ENCODE measurements at places on chromosomes 13 and 19. TPM values are rescaled to one million over a fixed set of nuclear protein-coding genes. Genes with fewer than 3 reads are reported as not detected.

DNA sequence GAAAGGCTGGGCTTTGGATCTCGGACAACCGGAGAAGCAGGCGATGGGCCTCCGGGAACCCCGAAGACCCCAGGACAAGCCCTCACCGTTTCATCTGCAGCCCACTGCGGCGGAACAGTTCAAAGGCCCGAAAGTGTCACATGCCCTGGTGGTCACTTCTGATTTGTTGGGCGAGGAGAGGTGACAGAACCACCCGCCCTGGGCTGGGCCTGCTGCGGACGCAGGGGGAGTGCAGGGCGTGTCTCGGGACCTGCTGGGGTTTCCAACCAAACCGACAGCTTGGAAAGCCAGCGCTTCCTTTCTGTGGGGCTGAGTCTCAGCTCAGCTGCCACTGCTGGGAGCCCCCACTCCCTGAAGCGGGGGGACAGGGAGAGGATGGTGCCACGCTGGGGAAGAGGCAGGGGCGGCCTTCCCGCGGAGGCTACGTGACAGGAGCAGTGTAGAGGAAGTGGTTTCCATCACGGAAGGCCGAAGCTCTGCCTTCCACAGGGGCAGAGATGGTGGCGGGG is 22.8 kb upstream of the ZBTB7A start:
- H3K4me1 ChIP-seq: no peaks in the 10 kb centered on the region
- H3K4me3 ChIP-seq: no peak overlapping the region
- H3K36me3 ChIP-seq: peaks cover 8% of the 10 kb centered on the region
- no peak overlapping the region for H3K27ac ChIP-seq
- H3K27me3 ChIP-seq: no peaks in the 10 kb centered on the region
- DNase-seq: no peak

DNA sequence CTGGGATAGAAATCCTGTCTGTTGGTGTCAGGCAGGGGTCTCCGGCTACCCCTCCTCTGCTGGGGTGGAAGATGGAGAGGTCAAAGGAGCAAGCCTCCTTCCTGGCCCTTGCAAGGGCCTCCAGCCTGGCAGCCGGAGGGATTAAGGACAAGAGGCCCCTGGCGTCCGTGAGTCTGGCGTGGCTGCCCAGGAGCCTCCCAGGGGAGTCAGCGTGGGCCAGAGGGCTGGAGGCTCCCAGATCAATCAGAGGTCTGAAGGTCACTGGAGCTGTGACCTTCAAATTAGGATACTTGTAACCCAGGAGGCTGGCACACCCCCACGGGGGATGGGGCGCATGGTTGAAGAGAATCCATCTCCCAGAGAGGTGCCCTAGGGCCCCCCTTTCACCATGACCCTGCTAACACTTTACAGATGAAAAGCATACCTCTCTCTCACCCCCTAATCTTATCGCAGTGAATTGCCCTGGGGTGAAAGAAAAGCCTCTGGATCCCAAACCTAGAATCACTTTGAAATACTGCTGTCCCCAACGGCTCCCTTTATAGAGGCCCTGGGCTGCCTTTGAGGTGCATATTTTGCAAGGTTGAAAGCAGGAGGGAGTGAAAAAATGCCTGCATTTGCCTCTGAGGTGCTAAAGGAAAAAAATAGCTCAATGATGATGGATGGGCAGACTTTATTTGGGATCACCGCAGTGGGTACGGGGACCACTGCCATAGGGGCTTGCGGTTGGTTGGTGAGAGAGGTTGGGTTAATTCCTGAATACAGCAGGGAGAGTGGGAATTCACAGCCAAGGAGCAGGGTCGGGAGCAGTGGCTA is 44.9 kb upstream of the PEG3 start:
- no peak overlapping the region for H3K4me3 ChIP-seq
- no peak for DNase-seq
- H3K4me1 ChIP-seq: no peaks in the 10 kb centered on the region
- no peaks in the 10 kb centered on the region for H3K36me3 ChIP-seq
- H3K27me3 ChIP-seq: no peaks in the 10 kb centered on the region

GRCh38 chr13:93279982-93280381 is 53.4 kb downstream of the GPC6 start:
- H3K27ac ChIP-seq: no peak overlapping the region
- H3K4me1 ChIP-seq: no peaks in the 10 kb centered on the region
- H3K36me3 ChIP-seq: no peaks in the 10 kb centered on the region
- no peak overlapping the region for H3K4me3 ChIP-seq
- DNase-seq: no peak
- H3K27me3 ChIP-seq: no peaks in the 10 kb centered on the region

- peaks cover 11% of the 10 kb centered on the region for H3K36me3 ChIP-seq
- no peak overlapping the region for H3K27ac ChIP-seq
- H3K4me3 ChIP-seq: no peak overlapping the region
- H3K4me1 ChIP-seq: no peaks in the 10 kb centered on the region
These were observed 37.1 kb downstream of the AP1M1 start for GRCh38 chr19:16234552-16235445.

GRCh38 chr19:45800070-45800553 is 7.5 kb upstream of the DMWD start:
- no peak for DNase-seq
- no peaks in the 10 kb centered on the region for H3K36me3 ChIP-seq
- no peaks in the 10 kb centered on the region for H3K4me1 ChIP-seq
- H3K27ac ChIP-seq: no peak overlapping the region

ARRDC5 gene
- not detected for total RNA-seq

SIGLEC5 gene
- not detected for total RNA-seq

EID2B gene
- total RNA-seq: 0.78 TPM

Data from right lobe of liver (tissue), 6 donors.